ENCODE measurements at places on chromosomes 6 and 20. TPM values are rescaled to one million over a fixed set of nuclear protein-coding genes. Genes with fewer than 3 reads are reported as not detected.

COL20A1 gene
- total RNA-seq, result 2.7 TPM

IL20RA gene
- total RNA-seq, result 0.36 TPM

RHAG gene
- total RNA-seq, result 0.64 TPM

C6orf47 gene
- 11.4 TPM for total RNA-seq

- no peak for DNase-seq
Observed at GRCh38 chr6:129609635-129610034, 100.3 kb downstream of the ARHGAP18 start.

DNA sequence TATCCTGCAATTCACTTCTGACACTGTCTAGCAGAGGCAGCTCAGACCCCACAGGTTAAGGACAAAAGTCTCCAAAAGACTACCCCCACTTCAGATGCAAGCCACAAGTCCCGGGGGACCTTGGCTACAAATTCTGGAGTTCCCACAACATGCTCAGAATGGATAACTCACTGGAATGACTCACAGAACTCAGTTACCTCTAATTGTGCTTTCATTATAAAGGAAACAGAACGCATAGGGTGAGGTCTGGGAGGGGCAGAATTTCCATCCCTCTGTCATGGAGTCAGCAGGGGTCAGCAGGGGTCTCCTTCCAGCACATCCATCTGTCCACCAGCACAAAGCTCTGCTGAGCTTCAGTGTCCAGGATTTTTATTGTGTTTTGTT, 184.2 kb downstream of the CDH4 start:
- DNase-seq, result no peak

DNA sequence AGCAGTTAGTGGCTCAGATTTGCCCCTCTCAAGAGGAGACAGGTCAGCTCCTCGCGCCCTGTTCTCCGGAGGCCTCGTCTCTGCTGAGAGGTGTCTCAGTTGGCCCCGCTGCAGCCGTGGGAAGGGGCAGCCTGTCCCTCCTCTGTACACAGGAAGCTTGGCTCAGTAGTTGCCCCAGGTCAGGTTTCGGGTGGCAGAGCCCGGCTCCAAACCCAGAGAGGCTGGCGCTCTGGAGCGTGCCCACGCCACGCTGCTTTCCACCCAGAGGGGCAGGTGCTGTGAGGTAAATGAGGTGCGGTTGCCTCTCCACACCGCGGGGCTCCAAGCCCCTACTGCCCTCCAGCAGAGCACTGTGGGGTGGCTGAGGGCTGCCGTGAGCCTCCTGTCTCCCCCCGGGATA, 16.0 kb downstream of the DYNLT1 start:
- no peak for DNase-seq

- no peak for DNase-seq
Observed at GRCh38 chr6:34370361-34370760, 22.1 kb downstream of the NUDT3 start.

- no peak for DNase-seq
Observed at GRCh38 chr6:120671519-120671918, 662.8 kb downstream of the TBC1D32 start.

GRCh38 chr6:157800420-157801237, 22.4 kb upstream of the SNX9 start:
- no peak for DNase-seq

DNA sequence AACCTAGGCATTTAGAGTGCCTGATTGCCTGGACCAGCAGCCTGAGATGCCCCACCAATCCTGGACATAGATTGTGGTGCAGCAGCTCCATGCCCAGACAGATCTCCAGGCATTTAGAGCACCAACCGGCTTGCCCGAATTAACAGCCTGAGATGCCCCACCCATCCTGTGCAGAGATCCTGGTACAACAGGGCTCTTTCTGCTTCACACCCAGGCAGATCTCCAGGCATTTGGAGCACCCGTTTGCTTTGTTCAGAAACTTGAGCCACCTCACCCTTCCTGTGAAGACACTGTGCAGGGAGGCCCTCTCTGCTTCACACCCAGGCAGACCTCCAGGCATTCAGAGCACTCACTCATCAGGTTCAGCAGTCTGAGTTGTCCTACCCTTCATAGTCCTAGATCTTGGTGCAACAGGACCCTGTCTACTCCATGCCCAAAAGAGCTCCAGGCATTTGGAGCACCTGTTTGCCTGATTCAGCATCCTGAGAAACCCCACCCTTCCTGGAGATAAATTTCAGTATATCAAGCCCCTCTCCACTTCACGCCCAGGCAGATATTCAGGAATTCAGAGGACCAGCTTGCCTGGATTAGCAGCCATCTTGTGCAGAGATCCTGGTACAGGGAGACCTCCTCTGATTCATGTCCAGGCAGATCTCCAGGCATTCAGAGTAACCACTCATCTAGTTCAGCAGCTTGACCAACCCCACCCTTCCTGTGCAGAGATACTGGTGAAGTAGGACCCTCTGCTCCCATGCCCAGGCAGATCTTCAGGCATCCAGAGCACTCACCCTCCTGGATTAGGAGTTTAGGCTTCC, 189.2 kb upstream of the FERMT1 start:
- no peak for DNase-seq

DNA sequence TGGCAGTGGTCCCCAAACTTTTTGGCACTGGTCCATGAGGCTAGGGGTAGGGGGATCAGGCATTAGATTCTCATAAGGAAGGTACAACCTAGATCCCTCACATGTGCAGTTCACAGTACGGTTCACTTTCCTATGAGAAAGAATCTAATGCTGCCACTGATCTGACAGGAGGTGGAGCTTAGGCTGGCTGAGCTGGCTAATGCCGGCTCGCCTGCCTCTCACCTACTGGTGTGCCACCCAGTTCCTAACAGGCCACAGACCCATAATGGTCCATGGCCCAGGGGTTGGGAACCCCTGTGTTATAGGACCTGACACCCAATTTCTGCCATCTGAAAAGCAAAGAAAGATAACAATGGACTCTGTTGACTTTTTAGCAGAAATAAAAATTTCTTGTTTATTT, 199.6 kb downstream of the GMPR start:
- DNase-seq, result no peak

DNA sequence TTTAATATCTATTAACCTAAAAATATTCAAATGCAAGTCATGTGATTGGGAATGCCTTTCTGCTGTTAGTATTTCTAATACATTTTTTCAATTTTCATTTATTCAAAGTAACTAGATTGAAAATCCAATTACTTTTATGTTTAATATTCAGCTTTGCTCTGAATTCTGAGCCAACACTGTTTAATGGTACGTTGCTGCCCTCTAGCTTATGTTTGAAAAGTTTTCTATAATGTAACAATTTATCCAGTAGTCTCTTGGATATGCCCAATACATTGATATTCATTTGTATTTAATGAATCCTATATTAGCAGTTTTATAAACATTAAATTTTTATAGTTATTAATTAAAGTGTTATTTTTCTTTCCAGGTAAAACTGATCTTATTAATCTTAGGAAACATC, 47.4 kb downstream of the LGSN start:
- no peak for DNase-seq

- DNase-seq, result no peak
Observed at GRCh38 chr20:2509468-2509781, 710 bp upstream of the ZNF343 start.

DNA sequence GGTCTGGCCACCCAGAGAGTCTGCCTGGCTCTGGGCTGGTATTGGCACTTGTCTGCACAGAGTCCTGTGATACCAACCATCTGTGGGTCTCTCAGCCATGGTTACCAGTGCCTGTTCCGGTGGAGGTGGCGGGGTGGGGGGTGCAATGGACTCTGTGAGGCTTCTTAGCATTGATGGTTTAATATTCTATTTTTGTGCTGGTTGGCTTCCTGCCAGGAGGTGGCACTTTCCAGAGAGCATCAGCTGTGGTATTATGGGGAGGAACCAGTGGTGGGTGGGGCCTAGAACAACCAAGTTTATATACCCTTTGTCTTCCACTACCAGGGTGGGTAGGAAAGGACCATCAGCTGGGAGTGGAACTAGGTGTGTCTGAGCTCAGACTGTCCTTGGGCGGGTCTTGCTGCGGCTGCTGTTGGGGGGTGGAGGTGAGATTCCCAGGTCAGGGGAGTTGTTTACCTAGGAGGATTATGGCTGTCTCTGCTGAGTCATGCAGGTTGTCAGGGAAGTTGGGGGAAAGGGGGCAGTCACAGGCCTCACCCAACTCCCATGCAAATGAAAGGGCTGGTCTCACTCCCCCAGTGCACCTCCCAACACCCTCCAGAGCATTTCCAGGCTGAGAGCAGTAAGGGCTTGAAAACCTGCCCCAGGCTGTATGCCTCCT, 117.5 kb downstream of the FLRT3 start:
- no peak for DNase-seq

DNA sequence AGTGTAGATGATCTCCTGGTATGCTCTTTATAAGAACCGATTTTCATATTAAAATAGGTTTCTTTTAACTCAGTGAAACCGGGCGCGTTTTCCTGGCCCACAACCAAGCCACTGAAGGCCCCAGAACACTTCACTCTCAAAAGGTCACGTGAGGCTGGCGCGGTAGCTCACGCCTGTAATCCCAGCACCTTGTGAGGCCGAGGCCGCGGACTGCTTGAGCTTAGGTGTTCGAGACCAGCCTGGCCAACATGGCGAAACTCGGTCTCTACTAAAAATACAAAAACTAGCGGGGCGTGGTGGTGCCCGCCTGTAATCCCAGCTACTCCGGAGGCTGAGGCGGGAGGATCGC, 402 bp upstream of the TAF8 start:
- no peak for DNase-seq

DNA sequence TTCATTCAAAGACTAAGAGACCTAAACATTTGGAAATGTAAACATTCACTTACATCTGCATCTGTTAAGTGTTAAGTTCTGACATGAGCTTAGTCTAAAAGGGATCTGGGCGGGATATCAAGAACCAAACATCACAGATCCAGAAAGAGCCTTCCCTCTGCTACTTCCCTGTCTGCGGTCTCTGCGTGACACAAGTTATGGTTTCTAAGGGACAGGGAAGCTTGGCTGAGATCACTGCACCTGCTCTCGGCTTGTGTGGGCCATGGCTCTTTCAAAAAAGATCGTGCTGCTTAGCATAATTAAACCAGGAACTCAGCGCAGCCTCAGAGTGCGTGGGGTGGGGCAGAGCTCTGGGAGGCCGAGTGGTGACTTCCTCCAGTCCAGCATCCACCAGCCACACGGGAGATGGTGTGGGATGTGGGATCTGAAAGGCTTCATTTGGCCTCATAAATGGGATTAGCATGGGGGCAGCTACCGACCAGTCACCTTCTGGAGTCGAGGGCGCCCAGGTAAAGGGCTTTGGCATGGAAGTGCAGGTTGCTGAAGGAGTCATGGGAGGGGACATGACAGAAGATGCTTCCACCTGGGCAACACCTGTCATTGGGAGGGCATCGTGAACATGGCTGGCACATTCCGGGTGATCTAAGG, 16.7 kb upstream of the RAMACL start:
- DNase-seq, result no peak

DNA sequence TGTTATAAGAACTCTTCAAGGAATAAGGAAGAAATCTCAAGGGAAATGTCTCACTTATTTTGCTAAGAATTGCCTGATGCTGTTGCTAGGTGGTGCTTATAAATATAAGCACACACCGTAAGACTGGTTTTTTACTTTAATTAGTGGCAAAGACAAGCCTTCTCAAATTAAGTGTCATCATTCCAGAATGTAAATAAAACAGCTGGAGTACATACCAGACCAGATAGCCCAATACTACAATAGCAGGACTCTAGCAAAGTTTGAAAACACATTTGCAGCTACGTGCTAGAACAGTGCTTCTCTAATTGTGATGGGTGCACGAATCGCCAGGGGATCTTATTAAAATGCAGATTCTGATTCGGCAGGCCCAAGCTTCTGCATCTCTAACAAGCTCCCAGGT, 6.8 kb downstream of the CNKSR3 start:
- DNase-seq, result no peak

DNA sequence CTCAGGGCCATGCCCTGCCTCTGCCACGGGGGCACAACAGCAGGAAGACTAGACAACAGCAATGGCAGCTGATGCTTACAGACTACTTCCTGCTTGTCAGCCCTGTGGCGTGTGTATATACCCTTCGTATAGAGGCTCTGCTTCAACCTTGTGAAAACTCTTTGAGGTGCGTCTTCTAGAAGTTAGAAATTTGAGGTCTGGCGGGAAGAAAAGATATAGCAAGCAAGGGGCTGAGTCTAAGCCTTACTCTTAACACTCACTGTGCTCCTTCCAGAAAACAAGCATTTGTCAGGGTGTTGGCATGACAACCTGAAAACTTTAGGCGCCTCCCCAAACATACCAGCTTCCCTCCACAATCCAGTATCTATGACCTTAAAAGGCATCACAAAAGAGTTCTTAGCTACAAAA, 33.3 kb downstream of the JPH2 start:
- DNase-seq, result no peak

DNA sequence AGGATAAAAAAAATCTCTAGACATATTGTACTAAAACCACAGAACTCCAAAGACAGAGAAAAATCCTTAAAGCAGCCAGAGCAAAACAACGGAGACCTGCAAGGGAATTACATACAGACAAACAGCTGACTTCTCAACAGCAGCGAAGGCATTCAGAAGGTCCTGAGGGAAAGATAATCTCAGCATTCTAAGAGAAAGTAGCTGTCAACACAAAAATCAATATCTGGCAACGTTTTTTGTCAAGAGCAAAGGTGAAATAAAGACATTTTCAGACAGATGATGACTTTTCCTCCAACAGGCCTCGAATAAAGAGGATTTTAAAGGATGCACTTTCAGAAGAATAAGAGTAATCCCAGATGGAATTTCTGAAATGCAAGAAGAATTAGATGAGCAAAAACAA, 6.1 kb upstream of the SCGN start:
- no peak for DNase-seq

- no peak for DNase-seq
Observed at GRCh38 chr6:284486-284885, 7.8 kb upstream of the DUSP22 start.

- DNase-seq, result no peak
Observed at GRCh38 chr6:169251371-169251802, 2.3 kb downstream of the THBS2 start.

- DNase-seq, result no peak
Observed at GRCh38 chr6:53282234-53282633, 66.5 kb downstream of the ELOVL5 start.
